ENCODE measurements at places on chromosomes 13 and 19.
A peak's percentile ranks its signal among the peaks of the same experiment; 100 is the strongest.

DNA sequence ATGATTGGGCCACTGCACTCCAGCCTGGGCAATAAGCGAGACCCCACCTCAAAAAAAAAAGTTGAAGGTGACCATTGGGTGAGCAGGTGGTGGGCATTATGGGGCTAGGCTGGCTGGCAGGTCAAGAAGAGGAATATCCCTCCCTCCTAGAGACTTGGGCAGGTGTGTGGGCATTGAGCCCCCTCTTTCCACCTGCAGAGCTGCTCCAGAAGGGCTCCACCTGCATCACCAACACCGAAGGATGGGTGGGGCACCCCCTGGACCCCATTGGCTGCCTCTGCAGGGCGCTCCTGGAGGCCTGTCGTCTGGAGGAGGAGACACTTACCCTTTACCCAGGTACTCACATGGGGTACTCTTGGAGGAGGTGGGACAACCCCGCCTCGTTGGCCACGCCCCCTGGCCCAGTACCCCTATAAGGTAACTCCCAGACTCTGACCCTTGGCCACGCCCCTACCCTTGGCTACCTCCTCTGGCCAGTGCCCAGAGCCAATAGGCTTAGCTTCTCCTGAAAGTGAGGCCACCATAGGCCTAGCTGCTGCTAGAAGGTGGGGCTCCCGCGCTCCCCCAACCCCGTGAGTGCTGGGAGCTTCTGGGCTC lies 21.9 kb downstream of the ZSWIM4 start:
- DNase-seq, result no peak

DNA sequence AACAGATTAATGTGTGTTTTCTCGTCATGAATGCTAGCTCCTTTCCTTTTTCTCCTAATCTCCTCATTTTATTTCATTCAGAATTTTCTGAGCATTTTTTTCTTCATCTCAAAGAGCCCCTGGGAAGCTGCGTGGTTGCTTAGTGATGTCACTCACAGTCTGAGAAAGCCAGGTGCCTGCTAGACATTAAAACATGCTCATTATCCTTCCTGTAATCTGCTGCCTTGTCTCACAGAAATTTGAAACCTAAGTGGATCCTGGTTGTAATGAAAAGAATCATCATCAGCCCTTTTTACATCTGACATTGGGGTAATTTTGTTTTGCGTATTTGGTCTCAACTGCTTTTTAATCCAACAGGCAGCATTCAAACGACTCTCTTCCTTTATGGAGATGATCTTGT lies 108.2 kb upstream of the RNF113B start:
- DNase-seq, result no peak

GRCh38 chr13:51643882-51644281 lies 59.6 kb downstream of the WDFY2 start:
- DNase-seq, result no peak

DNA sequence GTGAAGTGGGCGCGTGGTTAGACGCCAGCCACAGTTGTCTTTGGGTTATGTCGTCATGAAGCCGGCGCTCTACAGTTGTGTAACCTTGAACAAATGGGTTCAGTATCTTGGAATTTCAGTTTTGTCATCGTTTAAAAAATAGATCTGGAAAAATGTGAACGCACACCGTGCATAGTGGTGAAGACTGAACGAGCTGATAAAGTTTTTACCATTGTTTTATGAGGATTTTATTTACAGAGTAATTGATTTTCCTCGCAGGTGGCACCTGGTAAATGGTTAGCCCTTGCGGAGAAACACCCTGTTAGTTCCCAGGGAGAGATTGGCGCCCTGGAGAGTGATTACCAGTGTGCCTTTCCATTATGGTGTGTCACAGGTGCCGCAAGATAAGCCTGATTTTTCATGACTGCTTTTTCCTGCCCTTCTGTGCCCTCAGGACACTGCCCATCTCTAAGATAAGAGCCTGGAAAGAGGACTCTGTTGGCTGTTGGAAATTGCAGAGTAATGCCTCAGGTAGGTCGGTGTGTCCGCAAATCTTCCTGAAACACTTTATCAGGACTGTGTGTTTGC lies 577 bp downstream of the ZNF181 start:
- no peak for DNase-seq

DNA sequence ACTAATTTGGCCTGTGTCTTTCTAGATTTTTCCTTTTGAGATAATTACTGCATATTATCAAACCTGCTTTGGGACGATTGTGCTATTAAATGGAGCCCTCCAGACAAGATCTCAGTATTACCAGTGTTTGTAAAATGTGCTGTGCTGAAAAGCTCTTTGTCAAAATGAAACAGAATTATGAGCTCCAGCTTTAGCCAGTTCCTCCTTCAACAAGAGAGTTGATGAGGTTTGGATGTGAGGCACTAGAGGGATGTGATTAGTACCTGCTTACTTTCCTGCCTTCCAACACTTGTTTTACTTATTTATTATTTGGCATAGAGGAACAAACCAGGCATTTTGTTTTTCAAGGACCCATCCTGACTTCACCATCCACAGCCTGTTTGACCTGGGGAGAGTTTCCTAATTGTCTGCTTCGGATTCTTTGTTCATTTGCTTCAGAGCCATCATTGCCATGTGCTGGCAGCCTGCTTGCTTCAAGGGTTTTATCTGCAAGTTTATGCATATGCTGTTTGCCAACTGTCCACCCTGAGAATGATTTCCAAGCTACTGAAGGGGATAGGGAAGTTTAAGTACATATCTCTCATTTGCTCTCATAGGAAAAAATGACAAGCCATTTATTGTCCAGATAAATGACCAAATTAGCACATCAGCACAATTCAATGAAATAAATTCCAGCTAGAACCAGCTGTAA lies 32.9 kb upstream of the CPB2 start:
- no peak for DNase-seq

GRCh38 chr19:6772028-6772865 lies at the start of gene VAV1:
VAV1 (plus strand) TSS chr19:6772708; CDS start chr19:6772808, 100 bp downstream.
- DNase-seq, result peak; percentile 66

DNA sequence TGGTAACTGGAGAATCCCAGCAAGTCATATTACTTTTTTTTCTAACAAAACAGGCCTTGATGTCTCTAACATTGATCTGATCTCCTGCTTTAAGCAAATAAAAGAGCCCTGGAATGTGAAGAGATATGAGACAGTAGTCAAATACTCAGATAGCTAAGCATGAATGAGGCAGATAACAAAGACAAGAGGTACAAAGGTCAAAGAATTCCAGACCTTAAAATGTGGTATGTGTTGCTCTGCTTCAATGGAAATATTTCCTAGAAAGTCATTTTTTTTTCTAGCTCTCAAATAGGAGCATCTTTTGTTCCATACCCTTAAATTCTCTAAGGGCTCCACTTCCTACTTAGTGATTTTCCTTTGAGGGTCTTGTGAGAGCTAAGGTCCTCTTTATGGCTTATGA lies 54.6 kb downstream of the ZNF254 start:
- no peak for DNase-seq

DNA sequence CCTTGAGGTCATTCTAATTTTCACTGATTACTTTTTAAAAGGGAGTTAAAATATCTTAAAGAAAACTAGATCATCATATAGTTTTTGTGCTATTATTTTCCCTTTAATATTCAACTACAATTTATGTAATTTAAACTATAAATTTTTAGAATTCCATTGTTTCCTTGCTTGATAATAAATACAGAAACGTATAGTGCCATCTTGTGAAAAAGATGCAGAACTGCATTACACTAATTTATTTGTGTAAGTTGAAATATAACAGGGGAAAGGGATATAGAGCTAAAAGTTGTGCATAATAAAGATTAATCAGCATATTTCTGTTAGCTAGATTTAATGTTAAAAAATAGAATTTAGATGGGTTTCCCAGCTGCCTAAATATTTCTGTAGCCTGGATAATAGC lies 61.5 kb upstream of the TDRD3 start:
- DNase-seq, result no peak

DNA sequence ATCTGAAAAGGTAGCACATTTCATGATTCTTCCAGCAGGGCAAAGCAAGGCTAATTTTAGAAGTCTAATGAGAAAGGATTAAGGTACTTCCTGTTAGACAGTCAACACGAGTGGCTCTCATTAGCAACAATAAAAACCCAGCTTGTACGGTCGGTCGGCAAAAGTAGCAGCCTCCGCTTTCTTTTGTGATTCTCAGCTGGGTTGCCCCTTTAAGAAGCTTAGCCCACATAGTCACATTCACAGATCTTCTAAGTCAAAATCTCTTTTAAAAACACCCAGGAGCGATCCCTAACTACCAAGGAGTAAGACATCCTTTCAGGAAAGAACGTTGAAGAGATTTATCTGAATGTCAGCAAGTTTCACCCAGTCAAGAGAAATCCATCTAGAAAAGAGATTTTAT lies 684.8 kb downstream of the DIAPH3 start:
- no peak for DNase-seq

- no peak for DNase-seq
Observed at GRCh38 chr13:31913459-31913858, 118.1 kb upstream of the FRY start.

GRCh38 chr13:75482820-75483079 lies 781 bp upstream of the TBC1D4 start:
- no peak for DNase-seq

GRCh38 chr13:32124743-32125142 lies 93.2 kb downstream of the FRY start:
- DNase-seq, result no peak

GRCh38 chr13:84077271-84077670 lies 195.0 kb upstream of the SLITRK1 start:
- DNase-seq, result no peak

- no peak for DNase-seq
Observed at GRCh38 chr13:106417467-106418110, 117.9 kb downstream of the EFNB2 start.

DNA sequence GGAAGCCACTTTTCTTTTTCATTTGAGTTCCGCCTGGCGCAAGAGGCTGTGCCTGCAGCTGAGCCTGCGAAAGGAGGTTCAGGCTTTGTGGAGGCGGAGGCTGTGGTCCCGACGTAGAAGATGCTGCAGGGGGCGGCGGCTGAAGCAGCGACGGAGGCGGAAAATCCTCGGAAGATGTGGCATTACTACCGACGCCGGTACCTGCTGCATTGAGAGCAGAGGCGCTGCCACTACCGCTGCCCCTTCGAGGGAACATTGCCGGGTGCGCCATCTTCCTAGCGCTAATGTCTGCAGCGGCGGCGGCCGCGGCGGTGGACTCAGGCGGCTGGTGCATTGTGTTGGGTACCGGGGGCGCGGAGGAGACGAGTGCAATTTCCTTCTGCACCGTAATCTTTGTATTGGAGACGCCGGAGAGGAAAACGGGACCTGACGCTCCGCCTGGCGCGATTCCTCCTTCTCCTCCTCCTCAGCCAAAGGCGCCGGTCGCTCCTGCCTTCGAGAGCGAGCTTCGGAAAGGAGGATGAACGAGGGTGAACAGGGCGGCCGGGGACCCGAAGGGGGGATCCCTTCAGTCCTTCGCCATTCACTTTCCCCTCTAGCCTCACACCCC lies at the start of gene TSC22D1:
Gene TSC22D1 (minus strand): TSS at position 590 of the 610 bp plus-strand sequence. CDS start 256 bp downstream, at position 334.
- DNase-seq, result peak; percentile 39

Measured in T-helper 17 cell (primary cell).